Activated T-helper 1 cell treated with anti-CD3 and anti-CD28 coated beads, Interleukin-12 subunit alpha, Interleukin-12 subunit beta, Interleukin-2, Interleukin-4 antibody, amounts not matched to agents 30 ng/mL and 10 ng/mL and 1 ng/mL, durations not matched to agents 14 hours and 24 hours and 36 hours (primary cell): ENCODE measurements at places on chromosomes 3 and 15. TPM values are rescaled to one million over a fixed set of nuclear protein-coding genes. Genes with fewer than 3 reads are reported as not detected.

GRCh38 chr15:58748852-58749531 is 515 bp downstream of the ADAM10 start:
- peak overlapping the region; percentile 95 for H3K27ac ChIP-seq
- DNase-seq: peak; percentile 36
- peaks cover 8% of the 10 kb centered on the region for H3K36me3 ChIP-seq
- H3K4me3 ChIP-seq: peak overlapping the region; percentile 93
- peaks cover 43% of the 10 kb centered on the region for H3K4me1 ChIP-seq

DNA sequence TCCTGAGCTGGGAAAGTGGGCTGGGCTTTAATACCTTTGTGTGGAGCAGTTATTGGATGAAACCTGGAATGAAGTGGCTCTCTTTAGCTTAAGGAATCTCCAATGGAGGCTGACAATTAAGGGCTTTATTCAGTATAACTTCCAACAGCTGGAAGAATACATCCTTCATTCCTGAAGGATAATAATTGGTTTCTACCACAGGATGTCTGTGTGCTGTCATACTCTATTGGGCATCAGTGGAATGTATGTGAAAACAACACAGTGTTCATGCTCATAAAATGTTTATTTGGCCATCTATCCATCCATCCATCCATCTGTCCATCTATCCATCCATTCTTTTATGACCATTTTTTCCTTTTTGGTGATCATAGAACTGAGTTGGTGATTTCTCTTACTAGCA is 220.7 kb upstream of the GAP43 start:
- H3K4me3 ChIP-seq: no peak overlapping the region
- peaks cover 2% of the 10 kb centered on the region for H3K27me3 ChIP-seq
- H3K27ac ChIP-seq: no peak overlapping the region

DNA sequence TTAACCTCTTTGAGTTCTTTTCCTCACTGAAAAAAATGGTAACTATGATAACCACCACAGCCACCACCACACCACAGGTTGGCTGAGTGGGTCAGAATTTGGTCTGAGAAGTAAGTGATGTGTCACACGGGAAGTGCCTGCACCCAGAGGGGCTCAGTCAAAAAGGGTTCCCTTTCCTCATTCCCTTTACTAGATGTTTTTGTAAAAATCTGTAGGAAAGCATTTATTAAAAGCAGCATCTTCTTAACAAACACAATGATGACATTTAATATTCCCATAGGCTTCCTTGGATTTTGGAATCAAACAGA is 23.2 kb downstream of the CFAP92 start:
- H3K27me3 ChIP-seq: peaks cover 12% of the 10 kb centered on the region
- no peaks in the 10 kb centered on the region for H3K36me3 ChIP-seq
- H3K4me3 ChIP-seq: no peak overlapping the region
- DNase-seq: no peak
- H3K4me1 ChIP-seq: peaks cover 10% of the 10 kb centered on the region

GRCh38 chr3:54873059-54874010 is 54.5 kb downstream of the LRTM1 start:
- no peaks in the 10 kb centered on the region for H3K27me3 ChIP-seq
- no peak for DNase-seq
- no peak overlapping the region for H3K27ac ChIP-seq
- no peak overlapping the region for H3K4me3 ChIP-seq

DNA sequence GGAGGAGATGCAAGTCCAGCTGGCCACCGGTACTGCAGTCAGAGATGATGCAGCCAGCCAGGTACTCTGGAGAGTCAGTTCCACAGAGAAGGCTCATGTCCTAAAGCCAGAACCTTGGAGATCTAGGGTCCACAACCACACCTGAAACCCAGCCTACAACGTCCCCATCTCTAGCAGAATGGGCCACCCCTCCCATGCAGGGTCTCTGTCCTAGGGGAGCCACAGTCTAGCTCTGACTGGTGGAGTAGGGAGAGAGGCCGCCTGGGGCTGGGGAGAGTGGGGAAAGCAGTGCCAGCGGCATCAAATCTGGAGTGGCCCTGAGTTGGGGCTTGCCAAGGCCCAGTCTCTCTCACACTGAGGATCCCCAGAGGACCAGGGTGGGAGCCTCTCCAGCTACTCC is 43.5 kb downstream of the PTH1R start:
- DNase-seq: no peak
- peaks cover 58% of the 10 kb centered on the region for H3K36me3 ChIP-seq

GRCh38 chr3:155739154-155739553 is 5.7 kb downstream of the PLCH1 start:
- H3K4me3 ChIP-seq: no peak overlapping the region
- no peak overlapping the region for H3K27ac ChIP-seq
- DNase-seq: no peak
- H3K4me1 ChIP-seq: peaks cover under 1% of the 10 kb centered on the region
- H3K36me3 ChIP-seq: no peaks in the 10 kb centered on the region
- H3K27me3 ChIP-seq: peaks cover 40% of the 10 kb centered on the region

DNA sequence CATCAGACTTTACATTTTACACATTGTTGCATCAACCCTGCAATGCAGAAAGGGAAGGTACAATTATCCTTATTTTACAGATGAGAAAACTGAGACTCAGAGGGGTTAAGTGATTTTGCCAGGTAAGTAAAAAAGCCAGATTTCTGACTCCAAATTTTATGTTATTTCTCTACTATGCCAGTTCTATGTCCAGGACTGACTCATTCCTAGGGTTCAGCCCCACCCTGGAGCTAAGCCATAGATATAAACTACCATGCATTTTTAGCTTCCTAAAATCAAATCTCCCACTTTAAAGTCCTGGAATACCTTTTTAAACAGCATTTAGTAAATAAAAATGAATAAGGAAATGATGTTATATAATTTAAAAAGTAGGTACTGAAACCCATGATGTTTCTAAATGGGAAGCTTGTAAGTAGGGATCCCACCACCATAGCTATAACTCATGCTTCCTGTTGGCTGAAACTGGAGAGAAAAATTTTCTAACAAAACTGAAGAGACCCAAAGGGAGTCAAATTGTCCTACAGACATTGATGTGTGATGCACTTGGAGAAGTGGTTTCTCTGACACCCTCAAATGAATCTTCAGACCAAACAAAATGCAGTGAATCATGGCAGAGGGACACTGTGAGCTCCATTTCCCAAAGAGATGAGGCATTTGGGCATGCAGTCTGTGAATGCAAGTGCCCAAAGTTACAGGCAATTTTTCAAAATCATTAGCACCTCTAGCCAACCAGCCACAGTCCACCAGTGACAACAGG is 301.7 kb upstream of the UMPS start:
- no peaks in the 10 kb centered on the region for H3K4me1 ChIP-seq
- H3K36me3 ChIP-seq: no peaks in the 10 kb centered on the region
- H3K27me3 ChIP-seq: peaks cover 5% of the 10 kb centered on the region
- no peak overlapping the region for H3K27ac ChIP-seq
- H3K4me3 ChIP-seq: no peak overlapping the region

DNA sequence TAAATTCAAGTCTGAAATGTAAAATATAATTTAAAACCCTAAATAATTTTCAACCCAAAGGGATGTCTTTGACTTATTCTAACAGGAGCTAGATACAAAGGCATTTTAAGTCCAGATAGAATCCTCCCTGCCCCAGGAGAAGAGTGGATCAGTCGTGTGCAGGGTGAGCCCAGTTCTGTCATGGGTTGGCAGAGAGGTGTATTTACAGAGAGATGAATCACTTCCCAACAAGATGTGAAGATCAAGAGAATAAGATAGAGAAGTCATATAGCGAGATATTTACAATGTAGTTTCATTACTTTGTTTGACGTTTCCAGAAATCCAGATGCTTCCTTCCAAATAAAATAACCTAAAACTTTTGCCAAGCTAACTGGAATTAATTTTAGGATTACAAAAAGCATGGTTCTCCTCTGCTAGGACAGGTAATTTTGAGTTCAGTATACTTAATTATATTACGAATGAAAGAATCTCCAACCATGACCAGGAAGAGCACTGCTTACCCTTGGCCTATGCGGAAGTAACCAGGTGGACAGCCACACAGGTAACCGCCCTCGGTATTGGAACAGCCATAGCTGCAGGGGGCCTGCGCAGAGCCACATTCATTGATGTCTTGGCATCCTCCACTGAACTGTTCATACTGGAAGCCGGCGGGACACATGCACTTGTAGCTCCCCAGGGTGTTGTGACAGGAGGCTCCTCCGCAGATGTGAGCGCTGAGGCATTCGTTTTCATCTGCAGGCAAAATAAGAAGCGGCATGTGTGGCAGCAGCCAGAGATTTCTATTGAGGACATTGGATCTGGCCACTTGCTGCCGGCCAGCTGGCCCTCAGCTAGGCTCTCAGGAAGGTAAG is 84.0 kb downstream of the DUT start:
- no peak for DNase-seq
- H3K27me3 ChIP-seq: peaks cover 4% of the 10 kb centered on the region
- no peaks in the 10 kb centered on the region for H3K4me1 ChIP-seq
- H3K4me3 ChIP-seq: no peak overlapping the region
- no peaks in the 10 kb centered on the region for H3K36me3 ChIP-seq

DNA sequence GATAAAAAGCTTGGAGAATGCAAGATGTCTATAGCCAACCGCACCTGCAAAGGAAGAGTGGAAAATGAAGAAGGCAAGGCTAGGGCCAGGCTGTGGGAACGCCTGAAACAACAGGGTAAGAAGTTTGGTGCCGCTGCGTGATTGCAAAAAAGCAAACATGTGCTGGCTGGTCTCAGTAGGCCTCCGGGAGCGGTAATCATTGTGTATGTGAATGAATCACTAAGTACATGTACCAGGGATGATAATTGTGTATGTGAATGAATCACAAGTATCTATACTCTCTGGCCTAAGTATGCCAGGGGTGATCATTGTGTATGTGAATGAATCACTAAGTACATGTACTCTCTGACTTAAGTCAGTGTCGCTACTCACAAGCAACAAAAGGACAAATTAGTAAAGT is 40.3 kb upstream of the PARL start:
- peaks cover 5% of the 10 kb centered on the region for H3K36me3 ChIP-seq
- no peak overlapping the region for H3K4me3 ChIP-seq
- H3K4me1 ChIP-seq: no peaks in the 10 kb centered on the region
- no peaks in the 10 kb centered on the region for H3K27me3 ChIP-seq
- no peak overlapping the region for H3K27ac ChIP-seq

DNA sequence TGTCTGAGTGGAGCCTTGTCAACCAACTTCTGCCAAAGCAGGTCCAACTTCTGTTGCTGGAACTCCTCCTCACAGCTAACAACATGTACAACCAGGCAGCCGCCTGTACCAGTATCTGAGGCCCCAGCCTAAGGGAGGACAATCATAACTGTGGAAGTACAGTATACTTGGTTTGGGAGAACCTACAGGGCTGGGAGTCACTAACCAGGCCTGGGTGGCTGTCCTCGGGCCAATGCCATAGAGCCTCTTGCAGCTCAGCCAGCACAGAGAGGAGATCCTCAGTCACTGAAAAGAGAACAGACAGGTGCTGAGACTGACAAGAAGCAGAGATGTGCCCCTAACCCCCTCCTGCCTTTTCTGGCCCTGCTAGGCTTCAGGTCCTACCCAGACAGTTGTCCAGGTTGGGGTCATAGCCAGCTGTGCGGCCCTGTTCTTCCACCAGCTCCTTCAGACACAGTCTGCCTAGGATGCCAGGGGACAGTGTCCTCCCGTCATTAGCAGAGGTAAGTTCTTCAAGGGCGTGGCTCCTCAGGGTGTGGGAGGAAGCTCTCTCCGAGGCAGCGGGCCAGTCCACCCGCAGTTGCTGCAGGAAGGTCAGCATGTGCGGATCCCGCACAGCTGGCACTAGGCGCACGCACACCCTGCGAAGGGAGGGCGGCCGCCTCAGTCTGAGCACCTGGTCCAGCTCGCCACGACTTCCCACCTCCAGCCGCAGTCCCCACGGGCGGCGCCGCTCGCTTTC is 980 bp downstream of the DALRD3 start:
- peaks cover 14% of the 10 kb centered on the region for H3K4me1 ChIP-seq
- H3K36me3 ChIP-seq: peaks cover 16% of the 10 kb centered on the region
- no peaks in the 10 kb centered on the region for H3K27me3 ChIP-seq
- DNase-seq: no peak

GRCh38 chr15:88395872-88396781 is 71.1 kb downstream of the MRPL46 start:
- no peak overlapping the region for H3K27ac ChIP-seq
- no peak overlapping the region for H3K4me3 ChIP-seq
- no peaks in the 10 kb centered on the region for H3K4me1 ChIP-seq
- H3K27me3 ChIP-seq: peaks cover 8% of the 10 kb centered on the region

- no peaks in the 10 kb centered on the region for H3K36me3 ChIP-seq
- H3K27ac ChIP-seq: no peak overlapping the region
- no peaks in the 10 kb centered on the region for H3K4me1 ChIP-seq
These were observed 125.4 kb upstream of the MME start for GRCh38 chr3:154954757-154955156.

- DNase-seq: no peak
- H3K4me1 ChIP-seq: peaks cover 23% of the 10 kb centered on the region
- no peak overlapping the region for H3K4me3 ChIP-seq
- H3K27me3 ChIP-seq: peaks cover 2% of the 10 kb centered on the region
These were observed 716.5 kb upstream of the CFAP20DC start for GRCh38 chr3:59766200-59766872.

DNA sequence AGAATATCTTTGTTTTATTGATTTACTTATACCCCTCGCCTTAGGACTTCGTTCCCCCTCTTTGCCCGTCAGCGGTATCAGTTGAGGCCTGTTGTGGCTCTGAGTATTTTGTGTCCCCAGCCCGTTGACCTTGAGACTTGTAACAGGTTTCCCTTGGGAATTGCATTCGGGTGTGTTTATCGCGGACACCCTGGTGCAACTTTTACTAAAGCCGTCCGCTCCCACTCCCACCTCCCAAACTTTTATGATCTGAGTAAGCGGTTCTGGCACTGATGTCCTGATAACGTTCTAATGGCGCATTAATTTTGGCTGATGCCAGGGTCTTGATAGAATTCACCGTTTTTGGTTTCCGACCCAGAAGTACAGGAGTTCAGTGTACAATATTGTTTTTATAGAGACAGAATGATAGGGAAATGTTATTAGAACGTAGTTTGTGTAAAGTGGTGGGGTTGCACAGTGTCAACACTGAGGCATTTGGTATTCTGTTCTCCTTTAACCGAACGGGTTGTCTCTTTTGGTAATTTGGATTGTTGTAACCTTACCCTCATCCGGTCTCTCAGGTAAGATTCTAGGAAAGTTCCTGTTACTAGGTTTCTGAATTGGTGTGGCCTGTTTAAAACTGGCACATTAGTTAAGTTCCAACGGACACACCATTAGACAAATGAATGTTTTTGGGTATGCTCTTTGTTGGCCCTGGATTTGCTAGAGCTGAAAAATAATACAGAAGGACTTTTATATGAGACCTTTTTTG is 47.8 kb downstream of the OIP5 start:
- H3K27ac ChIP-seq: peak overlapping the region; percentile 92
- peak overlapping the region; percentile 97 for H3K4me3 ChIP-seq
- no peaks in the 10 kb centered on the region for H3K27me3 ChIP-seq
- DNase-seq: no peak

- no peaks in the 10 kb centered on the region for H3K4me1 ChIP-seq
- no peak overlapping the region for H3K4me3 ChIP-seq
- peaks cover 2% of the 10 kb centered on the region for H3K27me3 ChIP-seq
- no peak overlapping the region for H3K27ac ChIP-seq
- no peak for DNase-seq
These were observed 422.2 kb downstream of the FHIT start for GRCh38 chr3:60829058-60829457.

HDDC3 gene
- total RNA-seq: 38.8 and 39.0 TPM in 2 replicates

RFTN1 gene
- total RNA-seq: 97.6 and 97.8 TPM in 2 replicates

TXNRD3 gene
- total RNA-seq: 0.78 and 1.4 TPM in 2 replicates

TMC3 gene
- not detected in 2 replicates for total RNA-seq

SAMD7 gene
- total RNA-seq: not detected in 2 replicates

MYNN gene
- total RNA-seq: 14.5 and 16.8 TPM in 2 replicates
